Hematopoietic multipotent progenitor cell (in vitro differentiated cells): ENCODE measurements at places on chromosomes 4 and X.
A peak's percentile ranks its signal among the peaks of the same experiment; 100 is the strongest.

DNA sequence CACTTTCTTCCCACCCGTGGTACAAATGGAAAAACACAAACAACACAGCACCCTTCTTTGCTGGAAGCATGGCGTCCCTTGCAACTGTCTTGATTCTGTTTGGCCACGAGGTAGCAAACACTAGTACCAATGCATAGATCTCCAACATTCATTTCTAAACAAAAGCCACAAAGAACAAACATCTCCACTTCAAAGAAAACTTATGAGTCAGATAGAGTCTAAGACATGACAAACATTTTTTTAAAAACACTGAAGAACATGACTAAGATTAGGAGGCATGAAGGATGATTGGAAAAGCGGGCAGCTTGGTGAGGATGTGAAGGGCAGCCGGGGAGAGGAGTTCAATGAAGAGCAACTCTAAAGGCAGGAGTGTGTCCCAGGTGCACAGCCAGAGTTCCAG is 197.6 kb upstream of the FAM9B start:
- DNase-seq = no peak

DNA sequence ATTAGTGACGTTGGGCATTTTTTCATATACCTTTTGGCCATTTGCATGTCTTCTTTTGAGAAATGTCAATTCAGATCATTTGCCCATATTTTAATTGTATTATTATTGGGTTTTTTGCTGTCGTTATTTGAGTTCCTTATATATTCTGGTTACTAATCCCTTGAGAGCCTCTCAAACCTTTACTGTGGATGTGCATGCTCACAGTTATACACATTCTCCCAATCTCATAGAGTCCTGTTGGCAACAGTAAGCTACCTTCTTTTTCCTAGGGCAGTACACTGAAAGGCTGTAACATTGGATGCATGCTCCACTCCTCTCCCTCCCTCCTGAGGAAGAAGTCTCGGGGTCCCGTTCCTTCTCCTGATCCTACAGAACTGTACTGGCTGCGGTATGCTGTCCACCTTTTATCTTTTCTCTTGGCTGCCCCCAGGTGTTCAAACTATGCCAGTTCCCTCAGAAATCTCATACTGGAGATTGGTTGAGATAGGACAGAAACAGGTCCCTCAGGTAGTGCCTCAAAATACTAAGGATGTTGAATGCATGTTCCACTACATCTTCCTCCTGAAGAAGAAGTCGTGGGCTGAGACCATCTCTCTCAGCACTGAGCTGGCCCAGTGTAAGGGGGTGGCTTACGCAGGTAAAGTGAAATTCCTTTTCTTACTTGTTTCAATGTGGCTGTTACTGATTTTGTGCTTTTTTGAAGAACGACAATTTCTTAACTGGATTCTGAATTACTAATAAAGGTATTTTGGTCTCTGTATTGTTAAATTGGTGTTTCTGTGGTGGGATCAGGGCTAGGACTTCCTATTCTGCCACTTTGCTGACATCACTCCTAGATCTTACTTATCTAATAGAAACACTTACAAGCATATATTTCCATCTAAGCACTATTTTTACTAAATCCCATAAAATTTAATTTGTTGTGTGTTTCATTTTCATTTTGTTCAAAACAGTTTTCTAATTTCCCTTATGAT is 145.4 kb upstream of the HUWE1 start:
- DNase-seq = peak; percentile 10

- DNase-seq = no peak
These were observed 28.7 kb downstream of the MID1 start for GRCh38 chrX:10591363-10592335.

GRCh38 chr4:48296365-48296764 is 26.7 kb upstream of the TEC start:
- no peak for DNase-seq

GRCh38 chr4:1367936-1368289 is 20.9 kb downstream of the UVSSA start:
- DNase-seq = no peak

DNA sequence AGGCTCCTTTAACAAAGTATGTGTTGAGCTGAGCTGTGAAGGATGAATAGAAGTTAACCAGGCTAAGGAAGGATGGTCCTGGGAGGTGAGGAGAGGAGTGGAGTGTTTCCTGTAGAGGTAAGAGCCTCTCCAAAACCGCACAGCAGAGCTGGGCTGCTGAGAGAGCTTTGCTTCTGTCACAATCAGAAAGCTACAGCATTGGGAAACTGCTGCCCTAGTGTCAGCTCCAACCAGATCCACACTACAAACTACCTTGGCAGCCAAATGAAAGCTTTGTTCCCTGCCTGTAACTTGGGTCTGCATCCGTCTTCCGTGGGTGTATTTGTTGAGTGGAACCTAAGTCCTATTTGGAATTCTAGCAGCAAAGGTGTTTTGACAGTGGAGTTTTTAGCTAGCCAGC is 91.8 kb downstream of the REPS2 start:
- DNase-seq = no peak

GRCh38 chr4:26860922-26861433 is 337 bp downstream of the STIM2 start:
- DNase-seq = peak; percentile 67

DNA sequence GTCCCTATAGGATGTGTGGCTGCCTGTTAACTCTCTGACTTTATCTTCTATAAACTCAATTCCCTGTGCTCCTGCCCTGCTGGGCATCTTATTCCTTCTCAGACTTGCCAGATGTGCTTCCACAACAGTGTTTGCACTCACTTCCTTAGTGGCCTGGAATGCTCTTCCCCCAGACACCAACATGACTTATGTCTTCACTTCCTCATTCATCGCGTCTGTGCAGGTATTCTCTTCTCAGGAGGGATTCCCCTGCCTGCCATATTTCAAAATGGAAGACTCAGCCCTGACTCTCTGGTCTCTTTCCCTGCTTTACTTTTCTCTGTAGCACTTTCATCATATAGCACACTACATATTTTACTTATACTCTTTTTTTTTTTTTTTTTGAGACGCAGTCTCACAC is 344.0 kb downstream of the CENPC start:
- no peak for DNase-seq

GRCh38 chr4:492412-492811 is 6.5 kb downstream of the ZNF721 start:
- no peak for DNase-seq

DNA sequence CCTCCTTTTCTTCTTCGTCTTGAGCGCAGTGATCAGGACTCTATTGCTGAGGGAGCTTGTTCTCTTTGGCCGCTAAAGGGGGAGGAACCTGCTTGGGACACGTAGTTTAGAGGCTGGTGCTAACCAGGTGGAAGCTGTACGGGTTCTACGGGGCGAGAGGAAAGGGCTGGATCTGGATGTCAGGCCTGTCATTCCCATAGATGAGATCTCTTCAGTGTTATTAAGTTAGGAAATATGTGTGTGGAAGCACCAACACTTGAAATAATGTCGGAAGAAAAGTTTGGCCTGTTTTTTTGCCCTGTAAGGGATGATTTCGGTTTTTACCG is 643 bp downstream of the SRP72 start:
- DNase-seq = no peak

DNA sequence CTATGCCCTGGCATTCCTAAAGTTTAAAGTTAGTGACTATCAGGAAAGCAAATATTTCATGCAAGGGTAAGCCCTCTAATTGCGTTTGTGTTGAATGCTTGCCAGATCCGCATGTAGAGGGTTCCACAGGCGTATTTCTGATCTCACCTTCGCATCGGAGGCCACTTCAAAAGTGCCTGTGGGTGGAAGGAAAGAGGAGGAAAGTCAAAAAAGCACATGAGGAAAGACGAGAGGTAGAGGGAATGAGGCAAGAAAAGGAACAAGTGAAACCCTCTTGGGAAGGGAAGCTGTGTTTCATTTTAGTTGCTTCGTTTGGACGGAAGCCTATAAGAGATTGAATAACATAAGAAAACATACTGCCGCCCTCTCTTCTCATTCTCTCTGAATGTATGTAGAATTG is 628.8 kb downstream of the SPRY1 start:
- DNase-seq = no peak

GRCh38 chr4:18105030-18106011 is 83.8 kb upstream of the LCORL start:
- no peak for DNase-seq

- DNase-seq = no peak
These were observed 149.4 kb upstream of the PSAPL1 start for GRCh38 chr4:7584098-7584497.

DNA sequence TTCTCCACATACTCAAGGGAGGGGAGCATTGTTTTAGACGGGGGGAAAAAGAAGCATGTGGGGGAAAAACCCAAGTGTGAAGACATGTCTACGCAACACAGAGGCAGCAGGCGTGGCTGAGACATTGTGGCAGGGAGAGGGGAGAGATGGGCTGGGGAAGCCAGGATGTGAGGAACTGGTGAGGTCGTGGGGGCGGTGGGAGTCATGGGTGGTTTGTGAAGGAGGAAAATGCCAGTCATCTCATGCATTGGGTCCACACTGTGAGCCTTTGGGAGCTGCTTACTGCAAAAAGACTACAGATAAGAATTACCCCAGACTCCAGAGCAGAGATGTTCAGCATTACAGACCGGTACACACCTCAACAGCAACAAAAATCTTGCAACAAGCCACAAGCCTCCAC is 2.1 kb downstream of the JAKMIP1 start:
- no peak for DNase-seq

DNA sequence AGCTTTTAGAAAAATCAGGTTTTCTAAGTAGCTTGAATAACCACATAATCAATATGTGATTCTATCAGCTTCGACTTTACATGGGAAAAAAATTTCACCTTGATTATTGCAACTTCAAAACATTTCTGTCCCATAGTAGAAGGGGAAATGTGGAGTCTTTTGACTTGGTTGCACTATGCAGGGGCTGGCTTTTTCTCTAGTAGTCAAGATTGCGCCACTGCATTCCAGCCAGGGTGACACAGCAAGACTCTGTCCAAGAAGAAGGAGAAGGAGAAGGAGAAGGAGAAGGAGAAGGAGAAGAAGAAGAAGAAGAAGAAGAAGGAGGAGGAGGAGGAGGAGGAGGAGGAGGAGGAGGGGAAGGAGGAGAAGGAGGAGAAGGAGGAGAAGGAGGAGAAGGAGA is 84.9 kb downstream of the MAML3 start:
- no peak for DNase-seq

DNA sequence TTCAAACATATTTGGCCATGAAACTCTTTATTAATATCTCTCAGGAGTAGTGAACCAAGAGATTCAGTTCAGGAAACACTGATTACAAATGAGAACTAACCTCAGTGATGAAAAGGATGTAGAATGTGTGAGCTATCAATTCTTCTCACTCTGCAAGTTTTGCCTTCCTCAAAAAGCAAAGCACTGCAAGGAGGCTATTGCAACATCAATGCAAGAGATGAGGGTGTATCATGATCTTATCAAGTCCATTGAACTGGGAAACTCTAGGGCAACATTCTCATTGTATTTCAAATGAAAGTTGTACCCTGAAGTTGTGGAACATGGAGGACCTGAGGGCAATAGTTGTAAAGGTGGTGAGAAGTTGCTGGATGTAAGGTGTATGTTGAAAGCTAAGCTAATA is 56.4 kb upstream of the VEGFC start:
- no peak for DNase-seq

GRCh38 chr4:17085416-17085815 is 187.0 kb upstream of the LDB2 start:
- DNase-seq = no peak

DNA sequence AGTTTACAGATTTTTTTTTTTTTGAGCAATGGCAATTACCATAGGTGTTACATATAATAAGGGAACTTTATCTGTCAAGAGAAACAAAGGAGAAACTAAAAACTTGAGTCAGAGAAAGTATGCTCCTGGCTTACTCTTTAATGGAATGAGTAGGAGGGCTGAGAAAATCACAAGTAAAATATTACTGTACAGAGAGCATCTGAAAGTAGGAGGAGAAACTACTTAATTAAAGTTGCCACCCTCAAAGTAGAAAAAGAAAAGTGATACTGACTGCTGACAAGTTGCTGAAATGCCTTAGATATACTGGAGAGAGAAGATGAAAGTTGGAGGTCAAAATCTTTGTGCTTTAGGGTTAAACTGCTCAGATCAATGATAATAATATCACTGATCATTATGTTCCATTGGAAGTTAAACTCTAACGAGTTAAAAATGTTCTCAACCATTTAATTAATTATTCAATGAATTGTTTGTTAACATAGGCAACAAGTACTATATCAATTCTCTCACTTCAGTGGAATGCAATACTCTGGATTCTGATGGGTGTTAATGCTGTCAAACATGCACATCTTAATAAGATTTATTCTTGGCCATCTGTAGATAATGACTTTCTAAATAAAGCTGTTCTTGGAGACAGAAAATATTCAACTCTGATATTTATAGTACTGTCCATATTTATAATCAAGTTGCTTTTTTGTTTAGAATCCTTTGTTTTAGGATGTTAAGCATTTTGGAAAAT is 61.2 kb upstream of the CAMK2D start:
- no peak for DNase-seq

DNA sequence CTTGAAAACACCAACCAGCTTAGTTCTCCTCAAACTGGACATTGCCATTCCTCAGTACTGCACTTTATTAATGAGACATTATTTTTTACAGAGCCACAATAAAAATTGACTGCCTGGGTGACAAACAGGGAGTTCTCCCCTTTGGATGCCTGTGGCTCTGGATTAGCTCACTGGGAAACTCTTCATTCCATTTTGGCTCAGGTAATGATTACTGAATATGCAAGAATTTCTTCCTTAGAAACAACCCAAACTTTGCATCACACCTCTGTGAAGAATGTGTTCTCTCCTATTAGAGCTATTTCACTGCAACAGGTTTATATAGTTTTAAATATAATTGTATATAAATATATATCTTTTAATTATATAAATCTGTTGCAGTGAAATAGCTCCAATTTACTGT is 2065.8 kb downstream of the ARAP2 start:
- DNase-seq = no peak

GRCh38 chr4:73923631-73923937 is 54.4 kb downstream of the CXCL1 start:
- DNase-seq = no peak

DNA sequence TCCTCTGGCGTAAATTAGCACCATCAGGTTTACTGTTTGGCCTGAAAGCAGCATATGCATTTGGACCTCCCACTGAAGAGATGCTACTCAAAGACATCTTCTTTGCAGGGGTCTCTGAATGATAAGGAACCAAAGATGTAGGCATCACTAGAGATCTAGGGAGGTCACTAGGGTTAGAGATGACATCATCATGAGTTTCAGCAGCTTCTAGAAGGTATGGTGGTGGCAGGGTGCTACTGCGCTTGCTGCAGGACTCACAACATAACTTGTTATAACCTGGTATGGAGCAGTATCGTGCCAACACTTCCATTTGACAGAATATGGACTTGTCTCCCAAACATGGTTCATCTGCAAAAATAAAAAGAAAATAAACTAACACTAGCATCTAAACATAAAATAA is 251.6 kb downstream of the NPFFR2 start:
- no peak for DNase-seq
